Stimulated activated CD8-positive, alpha-beta memory T cell treated with anti-CD3 and anti-CD28 coated beads, Interleukin-2, amount 100 ng/mL, for 1 hour (primary cell): ENCODE measurements at places on chromosomes 3 and 15.
A peak's percentile ranks its signal among the peaks of the same experiment; 100 is the strongest.

DNA sequence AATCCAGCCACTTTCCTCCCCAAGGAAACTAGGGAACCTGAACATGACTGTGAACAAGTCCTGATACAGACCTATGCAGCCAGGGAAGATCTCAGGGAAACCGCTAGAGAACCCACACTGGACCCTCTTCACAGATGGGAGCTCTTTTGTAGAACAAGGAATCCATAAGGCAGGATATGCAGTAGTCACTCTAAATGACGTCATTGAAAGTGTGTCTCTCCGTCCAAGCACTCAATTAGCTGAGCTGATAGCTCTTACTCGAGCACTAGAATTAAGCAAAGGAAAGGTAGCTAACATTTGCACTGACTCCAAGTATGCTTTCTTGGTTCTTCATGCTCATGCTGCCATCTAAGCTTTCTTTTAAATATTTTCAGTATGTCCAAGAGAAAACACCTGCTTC lies 10.0 kb upstream of the SMCO1 start:
- no peak for DNase-seq

DNA sequence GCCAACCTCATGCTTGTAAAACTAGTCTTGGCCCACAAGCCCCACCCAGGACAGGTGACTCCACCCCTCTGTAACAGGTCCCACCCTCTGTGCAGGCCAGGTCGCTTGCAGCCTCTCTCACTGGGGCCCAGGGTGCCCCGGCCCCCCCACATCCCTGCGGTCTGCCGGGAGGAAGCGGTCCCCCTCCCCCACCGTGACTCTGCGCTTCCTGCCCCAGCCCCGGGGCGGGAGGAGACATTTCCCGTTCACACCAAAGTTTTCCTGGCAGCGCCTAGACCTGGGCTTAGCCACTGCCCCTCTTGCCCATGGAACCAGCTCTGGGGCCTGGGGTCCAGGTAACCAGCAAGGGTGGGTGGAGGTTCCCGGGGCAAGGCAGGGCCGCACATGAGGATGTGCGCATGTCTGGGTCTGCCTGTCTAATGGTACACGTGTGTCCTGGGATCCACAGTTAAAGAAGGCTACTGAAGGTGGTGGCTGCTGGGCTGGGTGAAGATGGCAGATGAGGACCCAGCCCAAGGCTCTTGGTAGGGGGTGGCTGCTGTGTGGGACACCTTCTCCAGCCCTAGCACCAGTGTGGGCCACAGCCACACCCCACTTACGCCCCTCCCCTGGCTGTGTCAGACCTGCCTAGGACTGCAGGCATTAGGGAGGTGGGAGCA lies 8.4 kb downstream of the NBEAL2 start:
- DNase-seq = peak; percentile 69

GRCh38 chr15:65176056-65176455 lies 9.1 kb downstream of the CLPX start:
- no peak for DNase-seq

DNA sequence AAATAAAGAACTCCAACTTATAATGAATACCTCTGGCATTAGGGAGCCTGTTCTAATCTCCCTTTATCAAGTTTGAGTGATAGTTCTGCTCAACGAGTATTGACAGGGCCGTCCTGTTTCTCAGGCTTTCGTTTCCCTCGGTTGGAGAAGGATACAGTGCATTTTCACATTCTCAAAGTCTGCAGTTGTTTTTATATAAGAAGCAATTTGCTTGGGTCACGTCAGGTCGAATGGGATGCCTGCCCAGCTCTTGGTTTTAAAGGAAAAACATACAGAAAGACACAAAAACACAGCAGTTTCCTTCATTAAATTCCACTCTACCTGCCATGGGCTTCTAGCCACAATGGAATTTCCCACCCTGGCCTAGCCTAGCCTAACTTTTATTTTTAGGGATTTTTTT lies 366.3 kb downstream of the TIGIT start:
- DNase-seq = no peak

GRCh38 chr15:36994790-36995189 lies 105.6 kb downstream of the MEIS2 start:
- no peak for DNase-seq

- no peak for DNase-seq
Measured at GRCh38 chr3:11720917-11721411, 77.2 kb upstream of the VGLL4 start.

DNA sequence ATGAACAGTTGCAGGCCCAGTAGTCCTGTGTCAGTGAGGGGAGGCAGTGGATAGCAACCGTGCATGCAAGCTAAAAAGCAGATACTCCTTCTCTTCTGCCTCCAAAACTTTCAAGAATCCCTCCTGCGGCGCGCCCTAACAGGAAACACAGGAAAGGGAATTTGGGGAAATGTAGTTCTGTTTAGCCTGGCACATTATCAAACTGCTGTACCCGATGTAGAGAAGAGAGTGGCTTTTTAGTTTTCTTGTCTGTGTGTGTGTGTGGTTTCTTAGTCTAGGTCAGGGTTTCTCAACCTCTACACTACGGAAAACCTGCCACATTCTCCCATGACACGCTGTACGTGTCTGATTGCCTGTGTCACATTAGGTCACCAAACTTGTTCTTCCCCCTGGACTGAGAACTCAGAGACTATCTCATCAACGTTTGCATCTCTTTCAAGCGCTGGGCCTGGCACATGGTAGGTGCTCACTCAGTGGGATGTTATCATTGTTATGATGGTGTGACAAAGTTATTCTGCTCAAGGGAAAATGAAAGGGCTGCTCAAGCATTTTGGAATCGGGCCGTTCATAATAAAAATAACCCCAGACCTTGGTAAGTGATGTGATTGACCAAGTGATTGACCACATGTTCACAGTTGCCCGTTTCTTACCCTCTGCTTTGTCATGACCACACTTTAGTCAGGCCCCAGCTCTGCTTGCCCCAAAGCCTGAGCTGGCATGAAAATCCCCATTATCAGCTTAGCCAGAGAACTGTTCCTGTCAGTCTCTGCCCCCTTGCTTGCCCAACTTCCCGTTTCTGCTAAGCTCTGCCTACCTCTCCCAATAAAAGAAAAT lies 33.2 kb downstream of the TM4SF4 start:
- DNase-seq = no peak

GRCh38 chr3:148840451-148840850 lies 12.8 kb downstream of the CPB1 start:
- DNase-seq = no peak

DNA sequence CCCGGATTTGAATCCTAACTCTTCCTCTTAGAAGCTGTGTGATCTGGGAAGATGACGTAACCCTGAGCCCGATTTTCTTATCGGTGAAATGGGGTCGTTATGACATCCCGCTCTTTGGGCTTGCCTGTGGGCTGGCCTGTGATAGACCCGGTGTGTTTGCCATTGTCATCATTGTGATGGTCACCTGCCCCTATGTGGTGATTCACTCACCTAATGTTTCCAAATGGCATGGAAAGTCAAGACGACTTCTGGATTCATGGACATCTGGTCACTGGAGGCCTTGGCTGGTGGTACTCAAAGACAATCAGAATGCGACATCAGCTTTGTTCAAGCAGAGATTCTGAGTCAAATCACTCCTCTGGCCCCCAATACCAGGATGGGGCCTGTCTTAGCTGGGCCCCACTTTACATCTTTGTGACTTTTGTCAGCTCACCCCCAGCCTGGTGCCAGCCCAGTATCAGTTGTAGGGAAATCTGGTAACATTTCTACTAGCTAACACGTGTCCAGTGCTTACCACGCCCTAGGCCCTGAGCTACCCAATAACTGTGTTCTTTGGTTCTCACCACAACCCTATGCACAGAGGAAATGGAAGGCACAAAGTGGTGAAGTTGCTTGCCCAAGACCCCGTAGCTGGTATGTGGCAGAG lies 2.8 kb downstream of the TMEM43 start:
- DNase-seq = no peak

DNA sequence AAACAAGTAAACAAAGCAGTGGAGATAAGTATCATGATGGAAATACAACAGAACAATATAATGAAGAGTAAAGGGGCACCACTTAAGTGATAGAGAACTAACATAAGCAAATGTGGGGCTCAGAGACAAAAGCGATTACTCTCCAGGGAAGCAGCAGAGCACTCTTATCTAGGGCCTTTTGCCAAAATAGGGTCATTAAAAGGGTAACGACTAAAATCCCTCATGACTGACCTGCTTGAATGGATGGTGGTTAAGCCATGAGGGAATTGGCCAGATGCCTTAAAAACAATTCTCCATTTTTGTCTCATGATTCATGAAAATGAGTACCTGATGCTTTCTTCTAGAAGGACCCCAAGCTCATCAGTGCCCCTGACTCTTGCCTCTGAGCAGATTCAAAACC lies 3.2 kb upstream of the SLC7A14 start:
- no peak for DNase-seq
